ENCODE measurements at places on chromosomes 2 and 18.

GRCh38 chr18:22363867-22364463 is 53.8 kb downstream of the CTAGE1 start:
- DNase-seq = peak; percentile 34

DNA sequence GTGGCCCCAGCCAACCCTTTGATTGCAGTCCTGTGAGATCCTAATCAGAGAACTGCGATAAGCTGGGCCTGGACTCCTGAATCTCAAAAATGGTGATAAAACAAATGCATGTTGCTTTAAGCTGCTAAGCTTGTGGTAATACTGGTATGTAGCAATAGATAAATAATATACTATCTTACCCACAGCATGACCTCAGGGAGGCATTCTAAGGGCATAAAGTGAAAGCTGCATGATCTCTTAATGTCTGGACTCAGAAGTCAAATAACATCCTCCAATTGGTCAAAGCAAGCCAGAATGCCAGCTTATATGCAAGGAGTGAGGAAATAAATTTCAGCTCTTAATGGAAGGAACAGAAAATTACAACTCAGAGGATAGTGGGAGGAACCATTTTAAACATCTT is 246.1 kb downstream of the FSIP2 start:
- DNase-seq = no peak

DNA sequence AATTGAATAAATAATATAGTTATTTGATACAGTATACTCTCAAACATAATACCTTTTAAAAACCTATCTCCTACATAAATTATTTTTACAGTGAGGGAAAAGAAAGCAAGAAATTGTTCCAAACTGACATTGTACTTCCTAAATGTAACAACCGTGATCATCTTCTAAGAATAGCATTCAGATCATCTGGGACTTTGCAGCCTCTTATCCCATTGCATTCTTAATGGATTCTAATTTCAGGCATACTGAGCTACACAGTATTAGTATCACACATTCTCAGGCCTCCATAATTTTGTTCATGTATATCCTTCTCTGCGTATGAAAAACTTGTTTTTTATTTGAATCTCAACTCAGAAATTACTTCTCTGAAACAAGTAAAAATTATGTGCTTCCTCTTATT is 1134.7 kb upstream of the CDH2 start:
- no peak for DNase-seq

GRCh38 chr18:34280653-34281052 is 55.9 kb upstream of the NOL4 start:
- DNase-seq = no peak

GRCh38 chr2:217703102-217703501 is 299.7 kb downstream of the TNS1 start:
- no peak for DNase-seq

DNA sequence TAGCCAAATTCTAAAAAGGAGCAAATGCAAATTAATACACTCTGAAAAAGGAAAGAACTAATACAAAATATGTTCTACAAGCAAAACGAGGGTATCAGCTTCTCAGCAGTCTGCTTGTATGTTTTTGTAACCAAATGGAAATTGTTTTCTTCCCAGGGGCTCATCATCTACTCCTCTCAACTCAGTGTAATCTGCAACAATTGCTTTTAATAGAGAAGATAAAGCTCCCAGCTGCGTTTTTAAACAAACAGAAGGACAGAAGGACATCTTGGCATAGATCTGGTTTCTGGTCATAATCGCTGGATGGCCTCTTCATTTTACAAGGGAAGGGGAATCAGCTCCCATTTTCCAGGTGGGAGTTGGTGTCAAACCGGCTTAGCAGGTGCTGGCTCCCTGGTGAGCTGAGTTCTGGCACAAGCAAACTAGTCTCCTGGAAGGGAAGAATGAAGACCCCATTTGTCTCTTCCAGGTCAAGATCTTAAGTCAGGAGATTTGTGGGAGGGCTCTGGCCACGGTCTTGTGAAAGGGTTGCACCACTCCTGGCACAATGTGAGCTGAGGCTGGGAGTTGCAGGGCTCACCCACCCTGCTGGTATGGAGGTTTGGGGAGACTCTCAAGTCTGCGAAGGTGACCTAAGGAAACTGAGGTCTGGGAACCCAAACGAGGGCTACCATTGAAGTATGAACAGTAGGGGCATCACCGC is 41.6 kb downstream of the NPPC start:
- no peak for DNase-seq

DNA sequence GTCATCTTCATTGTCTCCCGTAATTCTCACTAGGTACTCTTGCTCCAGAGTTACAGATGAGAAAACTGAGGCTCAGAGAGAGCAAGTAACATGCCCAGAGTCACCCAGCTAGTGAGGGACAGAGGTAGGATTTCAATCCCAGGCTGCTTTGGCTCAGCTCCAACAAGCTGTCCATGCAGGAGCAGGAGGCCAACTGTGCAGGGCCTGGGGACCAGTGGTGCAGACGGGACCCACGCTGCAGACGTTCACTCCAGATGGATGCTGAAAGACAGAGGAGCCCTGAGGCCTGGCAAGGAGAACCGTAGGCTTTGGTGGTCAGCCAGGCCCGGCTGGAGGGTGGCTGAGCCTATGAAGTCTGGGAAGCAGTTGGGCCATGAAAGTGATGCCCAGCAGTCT is 102.6 kb downstream of the MCFD2 start:
- DNase-seq = no peak

GRCh38 chr2:172251231-172251630 is 148.5 kb upstream of the DLX2 start:
- no peak for DNase-seq

- DNase-seq = no peak
Measured at GRCh38 chr18:213505-213904, 54.3 kb downstream of the THOC1 start.

GRCh38 chr2:213816583-213816982 is 532.3 kb downstream of the SPAG16 start:
- DNase-seq = no peak

- no peak for DNase-seq
Measured at GRCh38 chr2:234257859-234258561, 207.5 kb downstream of the SPP2 start.

GRCh38 chr2:100984892-100985307 is 17.2 kb upstream of the RPL31 start:
- peak; percentile 76 for DNase-seq

DNA sequence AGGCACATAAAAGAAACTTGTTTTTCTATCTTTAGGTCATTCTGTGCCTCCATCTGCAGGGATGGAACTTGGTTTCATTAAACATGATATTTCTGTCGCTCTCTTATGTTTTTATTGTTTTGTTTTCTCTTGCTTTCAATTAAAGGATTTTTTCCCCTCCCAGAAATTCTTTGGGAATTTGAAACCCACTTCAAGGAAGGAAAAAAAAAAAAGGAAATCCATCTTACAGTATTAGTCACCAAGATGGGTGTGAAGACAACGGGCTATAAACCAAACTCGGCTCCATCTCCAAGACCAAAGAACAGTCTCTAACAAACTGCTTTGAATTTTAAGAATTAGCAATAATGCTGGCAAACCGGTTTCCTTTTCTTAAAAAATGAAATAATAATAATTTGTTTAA is 244.1 kb downstream of the BCL11A start:
- DNase-seq = no peak

DNA sequence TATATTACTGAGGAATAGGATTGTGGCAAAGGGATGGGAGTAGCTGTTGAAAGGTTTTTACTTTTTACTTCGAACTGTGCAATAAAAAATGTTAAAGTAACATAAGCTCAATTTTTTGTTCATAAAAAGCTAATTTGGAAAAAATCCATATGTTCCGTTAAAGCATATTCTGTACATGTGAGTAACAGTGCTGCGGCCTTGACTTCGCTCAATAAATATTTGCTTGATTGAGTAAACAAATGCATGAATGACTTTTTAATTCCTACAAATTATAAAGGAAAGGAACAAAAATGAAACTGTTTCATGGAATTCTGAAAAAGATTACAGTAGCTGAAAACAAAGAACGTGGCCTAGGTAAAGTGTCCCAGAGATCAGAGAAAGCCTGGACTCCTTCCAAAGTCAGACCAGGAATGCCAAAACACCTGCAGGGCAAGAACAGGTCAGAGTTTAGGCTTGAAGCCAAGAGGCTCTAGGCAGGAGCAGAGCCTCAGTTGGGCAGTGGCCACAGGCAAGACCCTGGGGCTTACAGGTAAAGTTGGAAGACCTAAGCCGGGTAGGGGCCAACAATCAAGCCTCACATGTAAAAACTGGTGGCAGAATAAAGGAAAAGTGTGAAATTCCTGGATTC is 44.3 kb upstream of the FIGN start:
- DNase-seq = no peak
